ENCODE measurements at places on chromosomes 3 and 15.
A peak's percentile ranks its signal among the peaks of the same experiment; 100 is the strongest.

GRCh38 chr15:78930577-78931388 is 14.1 kb downstream of the CTSH start:
- no peak for DNase-seq

- DNase-seq = no peak
These were observed 140.7 kb downstream of the FBLN2 start for GRCh38 chr3:13689373-13690260.

GRCh38 chr3:77436908-77437307 is 397.0 kb downstream of the ROBO2 start:
- DNase-seq = no peak

DNA sequence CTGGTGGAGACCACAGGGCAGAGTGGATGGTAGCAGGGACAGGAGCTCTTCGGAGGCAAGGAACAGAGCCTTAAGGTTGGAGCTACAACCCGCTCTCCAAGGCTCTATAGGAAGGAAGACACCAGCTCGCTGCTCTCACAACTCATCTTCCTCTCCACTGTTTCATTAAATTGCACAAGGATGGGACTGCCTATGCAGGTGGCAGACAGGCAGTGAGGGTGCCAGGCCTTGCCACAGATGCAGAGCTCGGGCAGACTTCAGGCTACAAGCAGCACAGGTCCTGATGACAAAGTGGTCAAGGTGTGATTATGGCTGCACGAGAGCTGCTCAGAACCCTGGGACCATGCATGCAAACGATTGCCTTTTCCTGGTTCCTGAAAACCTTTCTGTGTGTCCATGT is 144.6 kb downstream of the FOXP1 start:
- DNase-seq = no peak

- DNase-seq = no peak
These were observed 26.2 kb downstream of the ALDH1A2 start for GRCh38 chr15:58039079-58040035.

DNA sequence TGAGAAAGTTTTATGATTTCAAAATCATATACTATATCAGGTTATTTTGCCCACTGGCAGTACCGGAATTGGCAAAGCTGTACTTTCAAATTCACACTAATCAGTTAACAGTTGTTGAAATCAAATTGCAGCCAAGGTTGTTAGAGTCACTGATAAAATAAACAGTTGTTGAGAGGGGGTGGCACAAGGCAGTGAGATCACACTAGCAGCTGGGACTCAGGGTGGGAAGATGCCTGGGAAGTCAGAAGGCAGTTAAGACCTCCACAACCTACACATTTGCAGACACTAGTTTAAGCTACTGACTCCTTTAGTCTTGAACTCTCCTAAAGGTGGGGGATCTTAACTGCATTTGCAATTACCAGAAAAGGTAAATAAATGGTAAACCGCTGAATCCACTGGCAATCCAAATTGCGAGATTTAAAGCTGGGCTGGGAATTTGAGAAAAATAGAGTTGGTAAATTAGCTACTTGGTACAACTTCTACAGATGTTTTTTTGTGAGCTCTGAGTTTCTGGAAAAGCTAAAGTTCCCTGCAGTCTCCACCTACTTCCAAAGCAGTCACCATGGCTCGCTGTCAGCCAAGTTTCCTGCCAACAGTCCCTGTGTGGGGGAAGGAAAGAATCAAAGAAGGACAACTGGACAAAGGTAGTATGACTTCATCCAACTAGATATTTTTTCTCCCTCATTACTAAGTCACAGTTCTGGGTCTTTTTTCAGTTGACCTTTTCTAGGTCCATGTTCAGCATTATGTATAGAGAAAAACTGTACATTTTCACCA is 105.7 kb downstream of the ZNF385D start:
- no peak for DNase-seq

DNA sequence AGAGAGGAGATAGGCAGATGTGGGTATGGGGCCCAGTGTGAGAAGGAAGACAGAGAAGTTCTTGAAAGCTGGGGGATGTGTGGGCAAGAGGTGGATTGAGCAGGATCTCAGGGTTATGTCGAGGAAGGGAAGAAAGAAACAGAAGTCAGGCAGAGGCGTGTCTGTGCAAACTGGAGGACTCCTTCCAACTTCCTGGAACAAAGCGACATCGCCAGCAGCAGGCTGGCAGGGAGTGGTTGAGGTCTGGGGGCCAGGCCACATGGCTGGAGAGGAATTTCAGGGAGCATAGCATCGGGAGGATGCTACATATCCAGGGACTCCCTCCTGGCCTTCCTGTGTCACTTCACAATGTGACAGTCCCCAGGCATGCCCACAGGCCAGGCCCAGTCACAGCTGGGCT is 42.9 kb upstream of the MYZAP start:
- no peak for DNase-seq

DNA sequence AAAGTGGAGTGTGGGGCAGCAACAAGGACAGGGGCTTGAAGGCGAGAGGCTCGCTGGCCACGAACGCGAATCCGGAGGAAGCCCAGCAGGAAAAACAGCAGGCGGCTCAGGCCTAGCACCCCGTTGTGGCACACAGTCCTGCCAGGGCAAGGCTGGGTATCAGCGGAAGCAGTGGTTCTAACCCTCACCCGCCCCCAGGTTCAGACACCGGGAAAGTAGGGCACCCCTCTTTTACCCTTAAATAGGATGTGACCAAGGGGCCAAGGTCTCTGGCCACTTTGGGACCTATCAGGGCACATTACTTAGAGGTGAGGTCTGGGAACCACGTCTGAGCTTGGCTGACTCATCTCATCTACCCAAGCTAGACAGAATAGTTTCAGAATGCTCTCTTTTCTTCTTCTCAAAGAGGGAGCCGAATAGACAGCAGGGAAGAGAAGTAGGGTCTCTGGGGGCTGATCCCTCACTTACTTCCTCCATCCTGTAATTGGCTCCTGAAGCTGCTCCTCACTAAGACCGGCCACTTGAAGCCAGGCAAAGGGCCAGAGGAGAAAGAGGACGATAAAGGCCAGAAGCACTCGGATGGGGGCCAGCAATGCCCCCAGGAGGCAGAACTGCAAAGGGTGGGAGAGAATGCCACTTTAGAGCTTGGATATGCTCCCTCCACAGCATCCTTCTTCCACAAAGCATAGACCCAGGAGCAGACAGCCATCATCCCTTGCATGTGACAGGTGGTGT is 1.7 kb downstream of the LPCAT4 start:
- peak; percentile 15 for DNase-seq

All from CD4-positive, alpha-beta T cell (primary cell).